ENCODE measurements at places on chromosomes 2 and 18.

- no peak for DNase-seq
These were observed 515.6 kb downstream of the ERBB4 start for GRCh38 chr2:212022966-212023365.

DNA sequence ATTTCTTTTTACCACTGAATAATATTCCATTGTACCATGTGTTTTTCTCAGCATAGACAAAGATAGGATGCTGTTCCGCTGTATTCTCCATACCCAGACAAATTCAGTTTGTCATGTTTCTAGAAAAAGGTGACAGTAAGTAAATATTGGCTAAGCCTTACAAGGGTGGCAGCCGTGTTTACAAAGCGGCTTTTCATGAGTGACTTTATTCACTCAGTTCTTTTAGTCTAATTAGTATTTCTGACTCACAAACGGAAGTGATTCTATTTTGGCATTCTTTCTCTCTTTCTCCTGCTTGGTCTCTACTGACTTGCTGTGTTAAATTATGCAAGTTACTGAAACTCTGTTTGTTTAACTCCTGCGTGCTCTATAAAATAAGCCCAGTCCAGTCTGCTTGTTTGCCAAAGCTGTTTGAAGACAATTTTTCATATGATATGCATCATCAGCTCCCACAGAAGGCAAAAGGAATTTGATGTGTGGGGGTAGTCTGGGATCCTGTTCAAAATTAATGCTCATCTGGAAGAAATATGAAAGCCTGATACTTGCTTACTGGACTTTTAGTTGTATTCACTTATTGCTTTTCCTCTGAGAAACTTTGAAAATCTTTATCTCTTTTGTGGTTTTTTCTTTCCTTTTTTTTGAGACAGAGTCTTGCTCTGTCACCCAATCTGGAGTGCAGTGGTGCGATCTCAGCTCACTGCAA lies 2.3 kb upstream of the PLEKHH2 start:
- DNase-seq = peak; percentile 25

- no peak for DNase-seq
These were observed 48.0 kb upstream of the FAHD2A start for GRCh38 chr2:95354469-95354901.

DNA sequence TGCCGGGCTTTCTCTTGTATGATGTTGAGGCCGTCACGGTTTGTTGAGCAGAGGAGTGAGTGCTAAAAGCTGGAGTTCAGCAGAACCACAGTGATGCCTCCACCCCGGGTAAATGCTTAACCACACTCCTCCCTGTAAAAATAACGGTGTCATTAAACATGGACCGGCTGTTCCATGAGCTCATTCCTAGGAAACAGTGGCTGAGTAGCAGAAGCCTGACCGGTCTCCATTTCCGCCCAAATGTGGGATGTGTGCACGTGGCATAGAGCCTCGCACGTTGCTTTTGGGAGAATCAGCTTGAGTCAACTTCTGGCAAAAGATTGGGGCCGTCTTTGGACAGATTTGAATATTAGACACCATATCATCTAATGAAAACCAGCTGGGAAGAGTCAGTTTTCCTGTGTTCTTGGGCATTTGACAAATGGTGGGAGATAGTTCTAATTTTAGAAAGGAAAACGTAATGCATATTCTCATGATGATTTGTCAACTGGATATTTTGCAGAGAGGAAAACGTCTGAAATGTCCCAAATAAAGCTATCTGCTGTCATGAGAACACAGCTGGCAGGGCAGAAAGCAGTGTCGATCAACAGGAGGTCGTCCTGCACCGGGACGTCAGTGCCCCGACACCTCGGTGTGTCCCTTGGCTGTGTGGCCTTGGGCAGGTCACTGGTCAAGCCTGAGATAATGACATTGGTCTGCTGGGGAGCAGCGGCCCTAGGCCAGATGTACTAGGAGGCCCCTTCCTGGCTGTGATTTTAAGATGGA lies 42.4 kb downstream of the LRRFIP1 start:
- peak; percentile 93 for DNase-seq

DNA sequence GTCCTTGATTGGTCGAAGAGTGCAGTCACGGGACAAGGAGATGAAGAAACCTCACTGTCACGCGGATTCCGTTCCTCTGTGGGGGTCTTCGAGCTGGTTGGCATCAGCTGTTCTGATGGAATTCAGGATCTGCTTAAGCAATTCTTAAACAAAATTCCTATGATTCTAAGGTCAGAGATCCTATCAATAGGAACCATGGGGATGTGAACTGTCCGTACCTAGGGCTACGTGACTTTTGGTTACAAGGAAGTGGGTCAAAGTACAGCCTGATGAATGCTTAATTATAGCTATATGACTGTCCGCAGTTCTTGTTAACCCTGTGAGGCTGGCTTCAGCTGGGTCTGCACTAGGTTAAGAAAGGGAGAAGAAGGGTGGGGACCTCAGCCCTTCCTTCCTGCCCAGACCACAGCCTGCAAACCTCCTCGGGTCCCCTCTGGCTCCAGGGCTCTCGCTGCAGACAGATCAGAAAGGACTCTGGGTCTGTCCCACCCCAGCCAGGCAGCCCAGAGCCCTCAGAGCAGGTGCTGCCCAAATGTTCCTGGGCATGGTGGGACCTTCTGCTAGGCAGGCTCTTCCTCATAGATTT lies 44.2 kb upstream of the TAF1B start:
- DNase-seq = no peak

GRCh38 chr18:36817039-36817438 lies 11.8 kb downstream of the TPGS2 start:
- DNase-seq = no peak

DNA sequence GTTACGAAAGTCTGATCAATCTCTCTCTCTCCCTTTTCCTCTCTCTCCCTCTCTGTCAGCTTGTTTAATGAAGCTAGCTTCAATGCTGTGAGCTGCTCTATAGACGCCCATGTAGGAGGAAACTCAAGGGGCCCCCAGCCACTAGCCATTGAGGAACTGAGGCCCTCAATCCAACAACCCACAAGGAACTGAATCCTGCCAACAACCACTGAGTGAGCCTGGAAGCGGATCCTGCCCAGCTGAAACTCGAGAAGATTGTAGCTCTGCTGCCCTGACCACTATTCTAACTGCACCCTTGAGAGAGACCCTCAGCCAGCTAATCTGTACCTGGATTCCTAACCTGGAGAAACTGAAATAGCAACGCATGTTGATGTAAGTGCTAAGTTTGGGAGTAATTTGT lies 129.2 kb downstream of the BCL11A start:
- no peak for DNase-seq

DNA sequence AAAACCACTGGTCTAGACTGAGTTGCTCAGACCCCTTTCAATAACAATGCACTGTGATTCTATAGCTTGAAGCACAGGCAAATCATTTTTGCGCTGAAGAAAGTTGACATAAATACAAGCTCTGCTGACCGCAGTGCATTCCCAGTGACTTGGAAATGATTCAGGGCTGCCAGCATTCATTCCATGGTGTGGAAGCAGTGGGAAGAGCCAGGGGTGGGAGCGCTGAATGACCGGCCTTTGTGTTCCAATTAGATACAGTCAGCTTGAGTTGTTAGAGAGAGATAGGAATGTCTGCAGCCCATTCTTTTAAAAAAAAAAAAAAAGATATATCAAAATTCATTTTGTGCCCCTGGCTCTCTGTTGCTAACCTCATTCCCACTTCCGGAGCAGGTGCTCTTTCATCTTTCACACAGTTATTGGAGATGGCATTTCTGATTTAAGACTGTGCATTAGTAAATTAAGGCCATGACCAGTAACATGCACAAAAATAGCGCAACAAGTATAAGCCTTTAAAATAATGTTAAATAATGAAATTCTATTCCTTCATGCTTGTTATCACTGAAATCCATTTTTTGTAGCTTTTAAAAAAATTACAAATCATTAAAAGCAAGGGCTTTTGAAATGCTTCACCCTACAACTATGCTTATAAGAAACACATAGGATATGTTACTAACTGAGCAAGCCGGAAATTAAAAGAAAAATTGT lies 59.4 kb upstream of the CTLA4 start:
- peak; percentile 94 for DNase-seq

DNA sequence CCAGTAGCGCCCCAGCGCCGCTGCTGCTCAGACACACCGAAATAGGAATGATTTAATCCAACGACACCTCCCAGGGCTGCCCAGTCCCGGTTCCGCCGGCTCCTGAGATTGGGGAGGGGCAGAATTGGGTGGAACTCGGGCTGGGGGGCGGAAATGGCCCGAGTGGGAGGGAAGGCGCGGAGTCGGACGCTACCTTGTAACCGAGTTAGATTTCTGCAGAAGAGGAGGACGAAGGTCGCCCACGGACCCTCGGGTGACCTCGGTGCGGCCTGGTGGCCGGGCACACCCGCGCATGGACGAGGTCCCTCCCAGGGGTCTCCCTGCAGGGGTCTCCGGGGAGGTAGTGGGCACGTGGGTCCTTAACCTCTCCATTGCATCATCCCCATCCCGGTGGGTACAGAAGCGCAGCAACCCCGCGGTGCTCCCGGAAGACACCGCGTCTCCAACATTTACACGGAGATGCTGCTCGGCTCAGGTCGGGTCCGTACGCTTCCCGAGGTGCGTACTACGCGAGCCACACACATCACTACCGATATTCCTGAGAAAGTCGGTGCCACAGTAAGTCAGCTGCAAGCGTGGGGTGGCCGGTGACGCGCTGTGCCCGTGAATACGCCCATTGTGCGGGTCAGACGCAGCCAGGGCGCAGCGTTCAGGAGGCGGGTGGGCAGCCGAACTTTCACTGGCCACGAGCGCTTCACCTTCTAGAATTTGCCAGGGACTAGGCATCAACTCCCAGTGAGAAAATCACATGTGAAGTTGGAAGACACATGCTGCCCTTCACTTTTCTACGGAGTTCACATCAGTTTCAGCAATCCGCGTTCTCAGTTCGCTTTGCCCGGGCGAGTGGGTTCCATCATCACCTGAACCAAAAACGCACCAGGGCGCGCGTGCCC lies 3.0 kb downstream of the ZNF516 start:
- peak; percentile 8 for DNase-seq

DNA sequence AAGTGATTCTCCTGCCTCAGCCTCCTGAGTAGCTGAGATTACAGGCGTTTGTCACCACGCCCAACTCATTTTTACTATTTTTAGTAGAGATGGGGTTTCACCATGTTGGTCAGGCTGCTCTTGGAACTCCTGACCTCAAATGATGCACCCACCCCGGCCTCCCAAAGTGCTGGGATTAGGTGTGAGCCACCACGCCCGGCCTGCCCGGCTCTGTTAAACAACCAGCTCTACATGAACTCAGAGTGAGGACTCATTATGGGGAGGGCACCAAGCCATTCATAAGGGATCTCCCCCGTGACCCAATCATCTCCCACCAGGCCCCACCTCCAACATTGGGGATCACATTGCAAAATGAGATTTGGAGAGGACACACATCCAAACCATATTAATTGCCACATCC lies 8.8 kb downstream of the ATIC start:
- no peak for DNase-seq

GRCh38 chr2:28164280-28164801 lies 228.3 kb upstream of the FOSL2 start:
- DNase-seq = no peak

DNA sequence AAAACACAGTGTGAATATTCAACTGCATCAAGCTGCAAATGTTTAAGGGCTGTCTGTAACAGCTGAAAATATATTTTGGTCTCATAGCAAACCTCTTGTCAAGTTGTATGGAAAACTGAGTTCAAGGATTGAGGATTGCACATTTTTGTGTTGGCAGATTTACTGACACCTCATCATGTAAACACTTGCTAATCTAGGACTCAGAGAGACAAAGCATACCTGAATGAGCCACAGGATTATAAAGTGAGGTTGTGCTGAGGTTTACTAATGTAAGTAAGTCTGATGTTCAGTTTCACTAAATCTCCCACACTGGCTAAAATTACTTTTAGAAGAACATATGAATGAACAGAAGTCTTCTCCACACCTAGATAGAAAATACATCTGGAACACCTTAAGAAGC lies 1993.1 kb upstream of the CELF4 start:
- DNase-seq = no peak

DNA sequence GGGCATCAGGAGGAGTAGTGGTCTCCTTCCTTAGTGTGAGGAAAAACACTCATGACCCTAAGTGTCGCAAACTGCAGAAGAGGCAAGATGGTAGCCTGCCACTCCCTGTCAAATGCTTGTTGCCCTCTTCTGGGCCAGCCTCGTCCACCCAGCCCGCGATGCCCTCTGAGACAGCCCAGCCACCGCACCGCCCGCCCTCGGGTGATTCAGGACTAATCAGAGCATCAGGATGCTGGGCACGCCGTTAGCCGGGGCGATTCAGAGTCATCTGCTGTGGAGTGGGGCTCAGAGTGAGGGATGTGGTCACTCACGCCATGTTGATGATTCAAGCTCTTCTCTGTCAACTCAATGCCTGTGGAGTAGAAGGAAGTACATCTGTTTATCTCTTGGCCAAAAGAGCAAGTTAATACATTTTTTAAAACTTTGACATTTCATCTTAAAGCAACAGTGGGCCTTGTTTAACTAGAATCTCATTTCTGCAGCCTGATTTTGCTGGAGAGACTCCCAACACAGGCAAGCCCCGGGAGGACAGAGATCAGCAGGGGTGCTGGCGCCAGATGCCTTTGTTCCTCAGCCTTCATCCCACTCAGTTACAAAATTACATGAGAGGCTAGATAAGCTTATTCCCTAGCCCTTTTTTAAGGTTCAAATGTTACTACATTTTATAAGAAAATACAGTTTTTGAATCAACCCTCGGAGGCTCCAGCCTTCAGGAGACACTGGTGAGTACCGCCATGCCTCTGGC lies 79.0 kb downstream of the TMEM18 start:
- DNase-seq = peak; percentile 70

DNA sequence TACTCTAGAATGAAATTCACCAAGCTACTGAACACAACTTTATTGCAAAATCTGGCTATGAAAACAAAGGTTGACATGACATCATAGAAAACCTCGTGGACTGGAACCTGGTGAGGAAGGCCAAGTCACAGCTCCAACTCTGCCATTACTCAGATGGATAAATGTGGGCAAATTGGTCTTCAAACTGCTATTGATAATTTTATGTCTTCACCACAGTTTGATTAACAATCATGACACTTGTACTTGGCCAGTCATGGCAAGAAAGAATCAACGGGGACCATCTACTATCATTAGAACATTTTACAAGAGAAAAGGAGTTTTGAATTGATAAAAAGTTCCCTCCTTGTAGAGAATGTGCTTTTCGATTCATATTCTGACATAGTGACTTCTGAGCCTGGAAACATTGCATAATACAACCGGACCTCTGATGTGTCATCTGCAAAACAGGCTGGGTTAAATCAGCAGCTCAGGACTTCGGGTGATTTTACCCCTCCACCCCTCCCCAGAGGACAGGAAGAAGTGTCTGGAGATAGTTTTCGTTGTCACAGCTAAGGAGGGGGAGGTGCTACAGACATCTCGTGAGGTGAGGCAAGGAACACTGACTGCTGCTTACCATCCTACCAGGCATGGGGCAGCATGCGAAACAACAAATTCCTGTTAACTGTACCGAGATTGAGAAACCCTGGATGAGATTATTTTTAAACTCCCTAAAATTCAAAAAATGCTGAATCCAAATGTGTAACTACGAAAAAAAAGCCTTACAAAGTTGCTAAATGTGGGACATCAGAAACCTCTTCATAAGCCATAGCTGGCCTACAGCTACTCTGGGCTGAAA lies 8.4 kb downstream of the L3MBTL4 start:
- DNase-seq = no peak

GRCh38 chr2:9779596-9780264 lies 63.5 kb upstream of the TAF1B start:
- DNase-seq = no peak
